Progenitor cell of endocrine pancreas (in vitro differentiated cells): ENCODE measurements at places on chromosomes 1 and 21.

DNA sequence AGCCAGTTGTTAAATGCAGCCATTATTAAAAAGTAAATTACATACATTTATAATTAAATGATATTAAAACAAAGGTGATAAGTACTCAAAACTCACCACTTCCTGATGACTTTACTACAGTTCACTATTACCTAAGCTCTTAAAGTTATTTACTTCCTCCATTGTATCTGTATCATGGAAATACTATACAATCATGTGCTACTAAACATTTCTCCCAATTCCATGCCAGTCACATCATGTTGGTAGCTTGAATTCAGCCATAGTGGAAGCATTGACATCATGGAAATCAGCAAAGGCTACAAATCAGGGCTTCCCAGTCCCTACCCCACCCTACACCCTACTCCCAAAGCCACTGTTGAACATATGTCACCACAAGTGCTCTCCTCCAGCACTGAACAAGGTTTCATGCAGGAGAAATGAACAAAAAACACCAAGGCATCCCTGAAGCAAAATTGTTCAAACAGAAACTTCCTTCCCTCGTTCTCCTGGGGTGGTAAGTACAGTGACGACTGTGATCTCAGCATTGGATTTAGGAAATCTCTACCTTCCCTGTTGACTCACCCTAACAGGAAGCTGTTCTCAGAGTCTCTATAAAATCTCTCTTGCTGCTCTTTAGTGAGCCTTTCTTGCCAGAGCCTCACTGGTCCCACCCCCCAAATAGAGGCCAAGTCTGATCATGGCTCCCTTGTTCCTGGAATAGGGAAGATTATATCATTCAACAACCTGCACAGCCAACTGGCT is 12.7 kb downstream of the VSIG8 start:
- no peak for DNase-seq

GRCh38 chr1:180252638-180253536 is 22.8 kb downstream of the LHX4 start:
- DNase-seq = no peak

DNA sequence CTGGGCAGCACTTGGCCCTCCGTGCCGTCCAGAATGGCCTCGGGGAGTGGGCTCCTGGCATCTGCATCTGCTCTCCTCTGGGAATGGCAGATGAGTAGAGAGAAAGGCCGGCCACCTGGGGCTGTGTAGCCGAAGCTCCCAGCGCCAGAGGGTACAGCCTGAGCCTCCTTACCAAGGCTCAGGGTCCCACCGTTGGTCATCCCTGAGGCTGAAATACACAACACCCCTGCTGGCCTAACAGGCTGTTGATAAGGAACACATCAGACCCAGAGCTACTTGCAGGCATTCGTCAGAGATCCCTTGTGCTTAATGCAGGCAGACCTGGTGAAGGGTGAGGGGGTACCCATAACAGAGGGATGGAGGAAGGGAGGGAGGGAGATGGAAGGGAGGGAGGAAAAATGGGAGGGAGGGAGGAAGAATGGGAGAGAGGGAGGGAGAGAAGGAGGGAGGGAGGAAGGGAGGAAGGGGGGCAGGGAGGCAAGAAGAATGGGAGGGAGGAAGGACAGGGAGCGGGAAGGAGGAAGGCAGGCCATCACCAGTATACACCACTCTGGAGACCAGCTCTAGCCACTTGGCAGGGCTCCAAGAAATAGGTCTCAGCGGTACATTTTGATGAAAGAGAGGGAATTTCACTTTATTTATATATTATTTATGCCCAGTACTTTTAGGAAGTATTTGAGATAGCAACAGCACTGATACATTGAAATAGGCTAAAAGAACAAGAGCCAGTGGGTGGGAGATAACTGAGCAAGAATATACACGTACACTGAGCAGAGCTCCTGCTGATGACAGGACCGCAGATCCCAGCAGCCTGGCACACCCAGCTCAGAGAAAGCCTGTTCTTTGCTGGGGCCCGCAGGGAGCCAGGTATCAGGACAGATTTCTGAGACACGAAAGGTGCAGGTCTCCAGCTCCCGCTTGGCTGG is 315.0 kb upstream of the VAMP3 start:
- no peak for DNase-seq

DNA sequence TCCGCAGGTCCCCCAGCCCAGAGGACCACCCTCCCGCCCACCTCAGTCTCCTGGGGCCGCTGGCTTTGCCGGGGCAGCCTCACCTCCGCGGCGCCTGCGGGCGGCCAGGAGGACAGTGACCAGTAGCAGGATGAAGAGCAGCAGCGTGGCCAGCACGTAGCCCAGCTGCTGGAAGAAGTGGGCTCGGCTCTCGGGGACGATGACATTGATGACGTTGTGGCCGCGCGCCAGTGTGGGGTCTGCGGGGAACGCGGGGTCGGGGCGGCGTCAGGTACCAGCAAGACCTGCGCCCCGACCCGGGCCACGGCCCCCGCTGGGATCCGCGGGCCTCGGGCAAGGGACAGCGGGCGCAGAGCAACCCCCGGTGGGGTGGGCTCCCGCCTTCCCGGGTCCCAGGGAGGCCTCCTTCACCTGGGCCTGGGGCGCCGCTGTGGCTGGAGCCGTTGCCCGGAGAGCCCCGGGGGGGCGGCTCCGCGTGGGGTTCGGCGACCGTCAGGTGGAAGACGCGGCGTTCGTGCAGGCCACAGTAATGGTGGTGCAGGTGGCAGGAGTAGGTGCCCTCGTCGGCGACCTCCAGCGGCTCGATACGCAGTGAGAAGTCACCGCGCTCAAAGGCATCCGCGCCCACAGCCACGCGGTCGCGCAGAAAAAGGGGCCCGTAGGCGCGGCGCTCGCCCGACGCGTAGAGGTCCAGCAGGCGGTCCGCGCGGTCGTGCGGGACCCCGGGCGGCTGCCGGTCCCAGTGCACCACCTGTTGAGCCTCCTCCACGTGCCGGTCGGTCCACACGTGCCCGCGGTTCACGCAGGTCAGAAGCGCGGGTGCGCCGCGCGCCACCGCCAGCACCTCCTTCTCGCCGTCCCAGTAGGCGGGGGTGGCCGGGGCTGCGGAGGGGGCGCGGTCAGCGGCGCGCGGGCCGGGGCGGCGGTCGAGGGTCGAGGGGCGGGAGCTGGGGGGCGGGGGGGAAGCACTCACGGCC is 3.8 kb downstream of the MXRA8 start:
- DNase-seq = no peak

- DNase-seq = no peak
Measured at GRCh38 chr1:26546375-26546774, 16.8 kb downstream of the RPS6KA1 start.
